ENCODE measurements at places on chromosomes 6 and 20.

GRCh38 chr6:96157018-96157565 is 141.3 kb downstream of the FUT9 start:
- DNase-seq, result no peak

- no peak for DNase-seq
These were observed 293.4 kb downstream of the TFAP2C start for GRCh38 chr20:56922497-56922896.

DNA sequence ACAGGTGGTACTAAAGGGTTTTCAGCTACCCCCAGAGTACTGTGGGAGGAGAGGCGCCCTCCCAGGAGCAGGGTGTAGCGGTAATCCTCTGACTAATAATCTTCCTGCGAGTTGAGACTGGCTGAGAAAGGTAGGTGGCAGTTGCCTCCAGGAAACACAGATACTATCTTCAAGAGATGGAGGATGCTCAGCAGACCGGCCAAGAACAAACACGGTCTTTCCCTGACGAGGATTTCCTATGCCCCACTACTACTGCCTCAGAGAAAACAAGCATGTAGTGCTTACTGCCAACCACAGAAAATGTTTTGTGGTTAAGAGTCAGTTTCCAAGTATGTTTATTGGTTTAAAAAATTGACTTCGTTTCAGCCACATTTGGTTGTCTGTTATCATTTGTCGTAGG is 26.8 kb downstream of the C6orf89 start:
- DNase-seq, result peak; percentile 77

DNA sequence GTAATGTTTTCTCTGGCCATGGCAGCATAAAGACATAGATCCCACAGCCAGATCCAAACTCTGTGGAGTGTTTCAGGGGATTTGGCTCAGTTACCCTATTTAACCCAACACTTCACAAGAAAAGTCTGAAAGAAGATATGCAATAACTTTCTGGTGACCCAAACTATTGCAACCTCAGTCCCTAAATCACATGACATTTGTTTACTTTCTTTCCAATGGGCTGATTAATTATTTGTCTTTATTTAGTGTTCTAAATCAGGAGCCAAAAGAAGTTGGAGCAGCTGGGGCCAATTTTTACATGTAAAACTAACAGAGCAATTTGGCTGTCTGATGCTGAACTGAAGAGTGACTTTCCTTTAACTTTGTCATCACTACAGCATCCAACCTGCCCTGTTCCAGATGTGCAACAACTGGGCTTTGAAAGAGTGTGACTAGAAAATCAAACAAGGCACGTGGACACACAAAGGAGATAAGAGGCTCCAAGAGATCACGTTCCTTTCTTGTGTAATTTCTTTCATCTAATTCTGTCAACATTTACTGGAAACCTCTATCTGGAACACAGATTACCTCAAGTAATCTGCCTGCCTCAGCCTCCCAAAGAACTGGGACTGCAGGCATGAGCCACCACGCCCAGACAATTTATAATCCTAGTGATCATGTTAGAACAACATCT is 90.8 kb downstream of the TRMT11 start:
- no peak for DNase-seq

- no peak for DNase-seq
These were observed 184.6 kb downstream of the ESR1 start for GRCh38 chr6:151992091-151992490.

DNA sequence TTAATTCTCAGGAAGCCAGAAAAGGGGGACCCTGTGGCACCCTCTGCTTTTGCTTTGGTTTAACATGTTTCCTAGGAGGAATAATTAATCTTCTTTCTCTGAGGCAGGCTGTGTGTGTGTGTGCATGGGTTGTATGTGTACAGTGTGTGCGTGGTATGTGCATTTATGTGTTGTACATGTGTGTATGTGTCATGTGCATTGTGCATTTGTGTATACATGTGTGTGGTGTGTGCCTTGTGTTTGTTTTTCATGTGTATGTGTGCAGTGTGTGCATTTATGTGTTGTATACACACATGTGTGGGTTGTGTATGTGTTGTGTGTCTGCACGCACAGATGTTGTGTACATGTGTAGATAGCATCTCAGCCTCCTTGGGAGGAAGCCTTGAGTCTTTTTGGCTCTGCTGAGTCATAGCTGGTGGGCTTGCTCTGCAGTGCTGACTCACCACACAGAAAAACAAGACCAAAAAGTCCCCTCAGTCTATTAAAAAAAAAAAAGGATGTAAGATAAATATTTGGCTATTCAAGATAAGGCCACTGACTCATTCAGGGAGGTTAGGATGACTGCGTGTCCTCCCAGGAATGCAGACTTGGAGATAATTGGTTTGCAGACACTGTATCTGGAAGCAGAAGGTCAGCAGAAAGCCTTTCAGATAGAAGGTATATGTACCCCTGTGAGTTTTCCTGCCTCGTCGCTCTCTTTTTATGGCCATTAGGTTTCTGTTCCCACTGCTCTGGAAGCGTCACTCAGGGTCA is 58.6 kb downstream of the SYNJ2 start:
- DNase-seq, result peak; percentile 77

- peak; percentile 81 for DNase-seq
These were observed at the start of gene RAET1L for GRCh38 chr6:150025201-150025917. RAET1L (minus strand) TSS chr6:150025532; CDS start chr6:150025471, 61 bp downstream.

DNA sequence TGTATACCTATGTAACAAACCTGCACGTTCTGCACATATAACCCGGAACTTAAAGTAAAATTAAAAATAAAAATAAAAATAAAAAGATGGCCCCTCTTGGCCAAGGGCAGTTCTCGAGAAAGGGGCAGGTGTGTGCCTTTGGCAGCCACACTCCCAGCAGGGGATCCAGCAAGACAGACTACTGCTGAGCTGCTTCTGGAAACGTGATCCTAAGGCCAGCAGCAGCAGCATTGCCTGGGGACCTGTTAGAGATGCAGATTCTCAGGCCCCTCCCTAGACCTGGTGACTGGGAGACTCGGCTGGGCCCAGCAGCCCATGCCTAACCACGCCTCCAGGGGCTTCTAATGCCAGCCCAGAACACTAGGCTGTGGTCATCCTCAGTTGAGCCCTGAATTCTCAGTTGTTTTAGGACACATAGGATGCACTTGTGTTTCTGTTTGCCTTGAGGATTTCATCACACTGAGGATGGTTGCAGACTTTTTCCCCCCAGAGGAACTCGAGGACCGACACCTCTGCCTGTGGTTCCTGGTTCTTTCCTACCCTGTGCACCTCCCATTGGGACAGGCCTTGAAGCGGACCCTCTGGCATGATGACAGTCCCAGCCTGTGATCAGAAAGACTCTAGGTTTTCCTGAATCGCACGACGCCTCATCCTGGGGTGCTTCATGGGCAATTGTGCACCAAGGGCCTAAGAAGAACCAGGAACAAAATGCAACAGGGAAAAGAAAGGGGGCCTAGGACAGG is 105.9 kb downstream of the TOX2 start:
- DNase-seq, result no peak

- DNase-seq, result peak; percentile 25
These were observed 69.1 kb upstream of the PBOV1 start for GRCh38 chr6:138287144-138287955.

GRCh38 chr6:15089569-15090144 is 156.2 kb upstream of the JARID2 start:
- DNase-seq, result no peak

DNA sequence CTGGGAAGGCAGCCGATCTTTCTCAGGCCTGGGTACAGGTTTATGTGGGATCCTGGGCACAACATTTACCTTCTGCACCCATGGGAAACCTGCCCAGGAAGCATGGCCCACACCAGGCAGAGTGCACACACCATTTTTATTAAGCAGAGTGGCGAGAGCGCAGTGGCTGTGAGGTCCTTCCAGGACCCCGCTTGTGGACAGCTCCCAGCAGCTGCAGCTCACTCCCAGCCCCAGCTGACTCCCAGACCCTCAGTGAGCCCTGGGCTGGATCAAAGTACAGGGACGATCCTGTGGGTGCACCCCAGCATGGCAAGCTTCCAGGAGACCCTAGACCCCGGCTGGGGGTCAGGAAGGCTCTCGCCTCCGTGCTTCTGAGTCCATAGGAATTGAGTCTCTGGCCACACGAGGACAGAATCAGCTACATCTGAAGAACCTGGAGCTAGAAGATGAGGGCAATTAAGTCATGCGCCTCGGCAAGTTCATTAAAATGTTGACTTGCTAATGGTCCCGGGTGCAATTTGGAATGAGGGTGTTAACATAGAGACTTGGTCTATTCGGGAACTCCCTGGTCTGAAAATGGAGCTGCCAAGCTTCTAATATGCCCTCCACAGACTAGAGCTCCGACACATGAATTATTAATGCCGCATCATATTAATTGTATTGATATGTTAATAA is 65.4 kb upstream of the SLCO4A1 start:
- peak; percentile 75 for DNase-seq

GRCh38 chr20:35253010-35253409 is 24.9 kb downstream of the MMP24OS start:
- no peak for DNase-seq

- DNase-seq, result no peak
These were observed 887.1 kb downstream of the TFAP2A start for GRCh38 chr6:9527679-9528286.

- no peak for DNase-seq
These were observed 988.7 kb downstream of the HACE1 start for GRCh38 chr6:103870970-103871369.

DNA sequence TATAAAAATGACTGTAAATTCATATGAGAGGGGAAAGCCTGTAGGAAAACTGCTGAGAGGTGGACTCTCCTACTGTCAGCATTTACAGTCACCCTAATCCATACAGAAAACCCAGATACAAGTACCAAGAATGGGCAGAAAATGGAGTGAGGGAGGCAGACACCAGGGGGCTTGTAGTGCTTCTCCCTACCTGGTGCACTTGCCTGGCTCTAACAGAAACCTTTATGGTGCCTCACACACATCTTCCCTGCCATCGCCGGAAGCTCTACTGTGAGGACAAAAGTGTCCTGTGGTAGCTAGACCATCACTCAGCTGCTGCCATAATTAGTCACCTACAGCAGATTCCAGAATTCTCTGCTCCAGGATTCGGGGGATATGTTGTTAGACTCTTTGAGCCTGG is 441.3 kb downstream of the TFAP2B start:
- no peak for DNase-seq

- DNase-seq, result no peak
These were observed 61.7 kb downstream of the PLEKHG1 start for GRCh38 chr6:150661216-150662007.

DNA sequence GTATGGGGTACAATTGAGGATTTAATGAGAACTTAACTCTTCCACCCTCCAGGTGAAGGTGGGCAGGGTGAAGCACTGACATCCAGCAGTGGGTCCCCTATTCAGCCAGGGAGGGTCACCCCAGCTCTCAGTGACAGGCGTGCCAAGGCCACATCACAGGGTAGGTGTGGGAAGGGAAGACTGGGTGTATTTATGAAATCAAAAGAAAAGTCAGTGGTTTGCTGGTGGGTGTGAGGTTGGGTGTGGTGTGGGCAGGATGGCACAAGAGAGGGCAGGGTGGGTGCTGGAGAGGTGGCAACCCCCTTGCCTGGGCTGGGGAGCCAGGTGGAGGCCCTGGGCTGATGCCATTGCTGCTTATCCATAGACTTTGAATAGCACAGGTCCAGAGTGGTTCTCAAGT is 16.6 kb downstream of the SYNDIG1 start:
- DNase-seq, result no peak

GRCh38 chr6:23566418-23566817 is 559.6 kb upstream of the NRSN1 start:
- DNase-seq, result no peak

GRCh38 chr20:44716309-44717106 is 1.3 kb downstream of the CCN5 start:
- no peak for DNase-seq

- DNase-seq, result no peak
These were observed 196.1 kb downstream of the DLL1 start for GRCh38 chr6:170094686-170095272.

DNA sequence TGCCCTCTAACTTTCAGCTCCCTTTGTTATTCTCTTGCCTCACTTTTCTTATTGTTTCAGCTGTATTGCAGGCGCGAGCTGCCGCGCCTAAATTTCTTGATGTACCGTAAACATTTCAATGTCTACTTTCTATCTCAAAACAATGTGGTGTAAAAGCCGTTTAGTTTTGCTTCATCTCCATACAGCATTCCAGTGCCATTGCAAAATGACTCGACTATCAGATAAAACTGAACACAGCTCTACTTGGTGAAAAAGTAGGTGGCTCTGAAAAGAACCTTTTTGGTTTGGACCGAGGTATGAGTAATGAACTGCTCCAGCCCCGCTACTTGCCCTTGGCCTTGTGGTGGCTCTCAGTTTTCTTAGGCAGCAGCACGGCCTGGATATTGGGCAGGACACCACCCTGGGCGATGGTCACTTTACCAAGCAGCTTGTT is 74.6 kb downstream of the OR2B2 start:
- DNase-seq, result no peak

- DNase-seq, result no peak
These were observed 98.8 kb upstream of the SNX9 start for GRCh38 chr6:157724138-157724820.

DNA sequence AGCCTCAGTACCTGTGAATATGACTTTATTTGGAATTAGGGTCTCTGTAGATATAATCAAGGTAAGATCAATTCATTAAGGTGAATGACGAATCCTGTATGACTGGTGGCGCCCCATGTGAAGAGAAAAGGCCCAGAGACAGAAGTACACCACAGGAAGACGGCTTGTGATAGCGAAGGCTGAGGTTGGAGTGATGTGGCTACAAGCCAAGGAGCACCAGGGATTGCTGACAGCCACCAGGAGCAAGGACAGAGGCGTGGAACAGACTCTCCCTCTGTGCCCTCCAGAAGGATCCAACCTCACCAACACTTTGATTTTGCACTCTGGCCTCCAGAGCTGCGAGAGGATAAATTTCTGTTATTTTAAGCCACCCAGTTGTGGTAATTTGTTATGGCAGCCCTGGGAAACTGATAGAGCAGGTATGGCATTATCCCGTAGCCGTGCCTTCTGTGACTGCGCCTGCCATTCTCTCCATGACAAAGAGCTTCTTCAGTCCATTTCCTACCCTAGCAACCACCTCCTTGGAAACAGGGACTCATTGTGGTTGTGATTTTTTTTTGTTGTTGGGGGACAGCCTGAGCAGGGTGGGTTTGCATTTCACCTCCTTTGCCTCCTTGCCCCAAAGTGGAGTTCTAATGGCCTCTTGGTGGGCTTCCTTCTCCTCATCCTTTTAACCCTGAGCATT is 29.6 kb downstream of the PTK7 start:
- no peak for DNase-seq

DNA sequence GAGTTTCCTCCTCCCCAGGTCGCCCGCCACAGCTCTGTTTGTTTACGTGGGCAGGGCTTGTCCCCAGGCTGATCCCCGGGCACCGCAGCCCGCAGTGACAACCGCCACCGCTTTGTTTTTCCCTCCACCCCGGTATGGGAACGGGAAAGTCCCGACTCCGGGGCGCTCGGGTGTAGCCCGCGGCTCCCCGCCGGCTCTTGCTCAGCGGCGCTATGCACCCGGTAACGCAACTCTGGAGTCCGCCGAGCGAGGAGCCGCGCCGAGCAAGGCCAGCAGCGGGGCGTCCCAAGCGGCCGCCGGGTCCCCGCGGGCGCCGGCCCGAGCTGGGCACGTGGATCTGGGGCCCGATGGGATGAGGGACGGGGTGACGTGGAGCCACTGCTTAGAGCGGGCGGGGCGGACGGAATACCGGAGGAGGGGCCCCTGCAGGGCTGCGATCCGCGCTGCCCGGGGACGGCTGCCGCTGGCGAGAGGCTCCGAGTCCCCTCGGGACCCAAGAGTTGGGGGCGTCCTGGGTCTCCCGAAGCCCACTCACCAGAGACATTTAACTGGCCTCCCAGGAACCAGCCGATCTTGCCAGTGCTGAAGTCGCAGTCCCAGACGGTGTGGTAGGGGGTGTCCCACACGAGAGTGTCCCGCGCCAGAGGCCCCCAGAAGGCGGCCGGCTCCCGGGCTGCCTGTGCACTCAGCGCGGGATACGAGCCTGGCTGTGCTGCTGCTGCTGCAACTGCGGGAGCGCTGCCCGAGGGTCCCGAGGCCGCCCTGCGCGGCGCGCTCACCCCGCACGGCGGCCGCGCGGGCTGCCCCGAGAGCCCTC is 497 bp downstream of the ACSS1 start:
- DNase-seq, result no peak
